ENCODE measurements at places on chromosomes 5 and 9. TPM values are rescaled to one million over a fixed set of nuclear protein-coding genes. Genes with fewer than 3 reads are reported as not detected.

GRCh38 chr5:66138637-66139317 is 5.3 kb upstream of the SREK1 start:
- DNase-seq: peak; percentile 33

DNA sequence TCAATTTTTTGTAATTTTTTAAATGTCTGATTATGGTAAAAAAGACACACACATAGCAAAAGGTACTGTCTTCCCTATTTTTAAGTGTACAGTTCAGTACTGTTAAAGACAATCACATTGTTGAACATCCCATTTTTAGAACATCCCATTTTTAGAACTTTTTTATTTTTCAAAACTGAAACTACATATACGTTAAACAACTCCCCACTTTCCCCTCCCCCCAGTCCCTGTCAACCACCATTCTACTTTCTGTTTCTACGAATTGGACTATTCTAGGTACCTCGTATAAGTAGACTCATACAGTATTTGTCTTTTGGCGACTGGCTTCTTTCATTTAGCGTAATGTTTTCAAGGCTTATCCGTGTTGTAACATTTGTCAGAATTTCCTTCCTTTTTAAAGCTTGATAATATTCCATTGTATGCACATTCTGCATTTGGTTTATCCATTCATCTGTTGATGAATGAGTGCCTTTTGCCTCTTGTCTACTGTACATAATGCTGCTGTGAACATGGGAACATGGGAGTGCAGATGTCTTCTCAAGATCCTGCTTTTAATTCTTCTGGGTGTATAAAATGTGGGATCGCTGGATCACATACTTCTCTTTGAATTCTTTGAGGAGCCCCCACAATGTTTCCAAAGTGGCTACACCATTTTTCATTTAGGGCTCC is 154.0 kb downstream of the PIK3R1 start:
- DNase-seq: peak; percentile 25

DNA sequence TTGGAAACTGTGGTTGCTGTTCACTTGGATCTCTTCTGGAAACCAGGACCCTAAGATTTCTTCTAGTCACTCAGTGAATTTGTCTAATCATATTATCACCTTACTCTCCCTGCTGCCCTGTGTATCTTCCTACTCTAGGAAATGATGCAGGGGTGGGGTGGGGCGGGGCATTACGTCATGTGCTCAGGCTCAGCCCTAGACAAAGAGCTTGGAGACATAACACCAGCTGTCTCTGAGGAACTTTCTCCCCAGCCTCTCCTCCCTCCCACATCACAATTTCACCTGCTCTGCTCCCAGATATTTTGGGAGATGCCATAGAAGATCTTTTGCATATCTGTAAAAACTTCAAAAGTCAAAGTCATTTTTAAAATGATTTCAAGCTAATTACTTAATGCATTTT is 470.4 kb downstream of the ZSWIM6 start:
- DNase-seq: no peak

GRCh38 chr9:79346350-79347020 is 225.3 kb upstream of the TLE4 start:
- DNase-seq: no peak

DNA sequence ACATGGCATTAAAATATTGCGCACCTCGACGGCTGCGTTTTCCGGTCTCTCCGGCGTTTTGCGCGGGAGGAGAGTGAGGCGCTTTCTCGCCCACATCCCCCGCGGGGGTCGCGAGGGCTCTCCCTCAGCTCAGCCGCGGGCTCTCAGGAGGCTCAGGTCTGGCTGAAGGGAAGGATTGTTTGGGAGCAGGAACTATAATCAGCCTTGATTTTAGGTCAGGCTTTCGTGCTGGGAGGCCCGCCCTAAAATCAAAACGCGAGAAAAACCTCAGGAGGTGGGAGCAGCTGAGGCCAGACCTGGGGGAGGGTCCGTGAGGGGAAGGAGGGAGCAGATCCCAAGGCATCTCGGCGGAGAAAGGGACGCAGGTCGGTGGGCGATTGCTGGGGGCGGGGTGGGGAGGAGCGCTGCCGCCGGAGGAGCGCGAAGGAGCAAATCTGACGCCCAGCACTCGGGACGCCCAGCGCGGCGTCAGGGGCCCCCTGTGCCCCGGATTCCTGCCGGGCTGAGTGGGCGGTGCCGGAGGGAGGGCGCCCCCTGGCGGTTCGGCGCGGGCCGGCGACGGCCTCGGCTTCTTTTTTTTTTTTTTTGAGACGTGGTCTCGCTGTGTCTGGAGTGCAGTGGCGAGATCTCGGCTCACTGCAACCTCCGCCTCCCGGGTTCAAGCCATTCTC is 18.7 kb upstream of the RNF130 start:
- DNase-seq: peak; percentile 71

- DNase-seq: peak; percentile 8
Observed at GRCh38 chr5:90548069-90548593, 10.5 kb upstream of the ADGRV1 start.

DNA sequence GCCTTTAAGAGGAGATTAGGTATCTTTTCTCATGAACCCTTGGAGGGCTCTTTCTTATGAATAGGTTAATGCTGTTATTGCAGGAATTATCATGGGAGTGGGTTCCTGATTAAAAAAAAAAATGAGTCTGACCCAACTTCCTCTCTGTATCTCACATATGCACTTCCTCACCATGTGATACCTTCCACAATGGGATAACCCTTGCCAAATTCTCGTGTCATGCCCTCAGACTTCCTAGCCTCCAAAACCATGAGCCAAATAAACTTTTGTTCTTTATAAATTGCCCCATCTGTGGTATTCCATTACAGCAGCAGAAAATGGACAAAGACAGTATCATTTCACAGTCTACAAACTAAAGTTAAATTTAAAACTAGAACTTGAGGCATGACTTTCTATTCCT is 1.0 kb downstream of the OR1B1 start:
- peak; percentile 81 for DNase-seq

GRCh38 chr5:179408611-179409010 is 63.4 kb upstream of the ADAMTS2 start:
- DNase-seq: no peak

GRCh38 chr5:73686912-73687311 is 60.9 kb downstream of the ARHGEF28 start:
- DNase-seq: no peak

DNA sequence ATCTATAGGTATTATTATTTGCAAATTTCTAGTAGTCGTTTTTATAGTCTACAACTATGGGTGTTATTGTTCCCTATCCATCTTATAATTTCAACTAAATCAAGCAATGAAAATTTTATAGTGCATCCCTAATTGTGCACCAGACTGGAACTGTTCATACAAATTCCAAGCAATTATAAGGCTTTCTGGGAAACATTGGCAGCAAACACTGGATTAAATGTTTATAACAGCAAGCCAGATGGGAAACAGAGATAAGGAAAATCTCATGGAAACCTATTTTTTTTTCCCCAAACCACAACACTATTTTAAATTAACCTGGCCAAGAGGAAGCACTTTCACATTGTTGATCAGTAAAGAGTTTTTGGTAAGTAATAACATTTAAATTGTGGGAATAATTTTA is 524.3 kb downstream of the RASEF start:
- no peak for DNase-seq

- no peak for DNase-seq
Observed at GRCh38 chr9:34568774-34569173, 20.8 kb downstream of the CNTFR start.

DNA sequence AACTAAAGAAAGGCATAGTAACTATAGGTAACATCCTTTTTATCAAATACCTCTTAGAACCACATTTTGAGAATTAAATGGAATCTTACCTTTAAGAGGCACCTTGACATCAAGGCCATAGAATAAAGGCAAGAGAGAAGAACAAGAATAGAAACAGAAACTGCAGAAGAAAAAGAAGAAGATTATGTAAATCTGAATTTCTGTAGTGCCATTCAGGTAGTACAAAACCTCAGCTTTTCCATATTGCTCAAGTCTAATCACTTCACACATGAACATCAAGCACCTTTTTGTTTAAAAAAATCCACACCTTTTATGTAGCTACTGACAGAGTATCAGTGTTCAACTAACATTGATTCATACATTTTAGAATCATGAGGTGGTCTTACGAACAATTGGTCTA is 91.8 kb upstream of the DPYSL3 start:
- DNase-seq: no peak

- DNase-seq: no peak
Observed at GRCh38 chr5:24899180-24899579, 254.4 kb upstream of the CDH10 start.

- DNase-seq: no peak
Observed at GRCh38 chr9:86798966-86799365, 148.3 kb downstream of the GAS1 start.

DNA sequence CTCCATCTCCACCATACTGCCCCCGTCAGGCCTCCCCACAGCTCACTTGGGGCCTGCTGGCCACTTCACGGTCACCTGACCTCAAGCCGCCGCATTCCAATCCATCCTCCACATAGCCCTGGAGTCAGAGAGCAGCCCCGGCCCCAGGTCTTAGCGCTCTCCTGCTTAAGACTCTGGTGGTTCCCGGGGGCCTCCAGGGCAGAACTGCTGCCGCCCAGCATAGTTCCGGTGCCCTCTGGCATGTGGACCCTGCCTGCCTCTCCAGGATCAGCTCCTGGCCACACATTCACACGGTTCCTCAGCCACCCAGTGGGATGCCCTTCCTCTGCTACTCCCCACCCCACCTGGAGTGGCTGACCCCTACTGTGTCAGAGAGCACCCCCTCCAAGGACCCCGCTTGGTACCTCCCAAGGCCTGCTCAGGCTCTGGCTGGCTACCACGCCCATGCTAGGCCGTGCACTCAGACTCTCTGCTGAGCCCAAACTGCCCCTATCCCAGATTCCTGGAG is 8.7 kb downstream of the PHYKPL start:
- DNase-seq: no peak

DNA sequence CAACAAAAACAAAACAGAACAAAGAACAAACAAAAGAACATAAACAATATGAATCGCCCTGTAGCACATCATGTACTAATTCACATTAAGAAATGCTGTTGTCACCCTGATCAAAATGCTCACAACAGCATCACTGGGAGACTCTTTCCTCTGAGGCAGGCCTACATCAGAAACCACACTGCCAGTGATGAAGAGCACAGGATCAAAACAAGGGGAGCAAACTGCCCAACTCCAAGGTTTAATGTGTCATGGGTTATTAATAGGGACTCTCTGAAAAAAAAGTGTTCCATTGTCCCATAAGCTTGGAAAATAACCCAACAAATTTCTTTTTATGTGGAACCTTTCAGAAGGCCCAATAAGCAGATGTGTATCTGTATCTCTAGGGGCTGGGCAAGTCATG is 74.2 kb downstream of the PTPN3 start:
- DNase-seq: no peak

- no peak for DNase-seq
Observed at GRCh38 chr9:136331556-136332481, 4.5 kb downstream of the GPSM1 start.

DNA sequence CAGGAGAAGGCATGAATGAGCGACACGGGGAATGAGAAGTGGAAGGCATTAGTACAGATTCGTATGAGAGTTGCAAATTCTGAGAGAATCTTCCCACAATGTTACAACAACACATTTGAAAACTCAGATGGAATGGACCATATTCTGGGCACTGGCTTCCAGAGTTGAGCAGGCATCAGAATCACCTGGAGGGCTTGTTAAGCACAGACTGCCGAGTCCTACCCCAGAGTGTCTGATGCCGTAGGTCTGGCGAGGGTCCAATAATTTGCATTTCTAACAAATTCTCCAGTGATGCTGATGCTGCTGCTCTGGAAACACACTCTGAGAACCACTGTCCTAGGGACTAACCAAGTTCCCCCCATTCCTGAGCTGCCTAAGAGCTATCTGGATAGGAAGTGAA is 2.9 kb upstream of the TLX3 start:
- no peak for DNase-seq

PAX5 gene
- not detected for total RNA-seq

UBAP2 gene
- 12.4 TPM for total RNA-seq

LCN15 gene
- 0.22 TPM for total RNA-seq

Data from lung microvascular endothelial cell (primary cell).